ENCODE measurements at places on chromosomes 3 and 15.

- no peak for DNase-seq
These were observed 250.0 kb upstream of the PROK2 start for GRCh38 chr3:72034986-72035385.

DNA sequence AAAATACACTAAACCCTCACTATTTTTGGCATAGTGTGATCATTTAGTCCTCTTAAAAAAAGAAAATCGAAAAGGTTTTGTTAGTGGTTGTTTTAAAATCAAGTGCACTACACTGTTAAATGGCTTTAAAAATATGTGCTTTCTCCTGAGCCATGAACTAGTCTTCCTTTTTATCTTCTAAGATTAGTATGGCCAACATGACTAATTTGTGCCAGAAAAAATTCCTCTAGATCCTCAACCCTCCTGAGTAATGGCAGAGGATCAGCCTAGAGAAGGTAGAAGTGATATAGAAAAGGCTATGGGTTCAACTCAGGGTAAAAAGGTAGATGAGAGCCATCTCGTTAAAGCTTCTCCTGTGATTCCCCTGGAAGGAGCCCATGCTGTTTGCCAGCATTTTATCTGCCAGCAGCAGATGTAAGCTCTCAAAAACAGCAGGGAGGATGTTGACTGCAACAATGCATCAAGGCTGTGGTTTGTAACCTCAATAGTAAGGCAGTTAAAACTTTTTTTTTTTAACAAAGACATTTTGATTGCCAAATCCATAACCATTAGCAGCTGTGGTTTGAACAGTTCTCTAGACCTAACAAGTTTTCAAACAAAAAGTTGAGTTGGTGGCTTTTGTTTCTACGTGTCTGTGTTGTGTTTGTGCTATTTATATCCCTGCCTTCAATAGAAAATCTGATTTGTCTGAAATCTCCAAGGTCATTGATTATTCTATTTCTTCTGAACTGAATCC, 30.2 kb upstream of the ZNF609 start:
- no peak for DNase-seq

DNA sequence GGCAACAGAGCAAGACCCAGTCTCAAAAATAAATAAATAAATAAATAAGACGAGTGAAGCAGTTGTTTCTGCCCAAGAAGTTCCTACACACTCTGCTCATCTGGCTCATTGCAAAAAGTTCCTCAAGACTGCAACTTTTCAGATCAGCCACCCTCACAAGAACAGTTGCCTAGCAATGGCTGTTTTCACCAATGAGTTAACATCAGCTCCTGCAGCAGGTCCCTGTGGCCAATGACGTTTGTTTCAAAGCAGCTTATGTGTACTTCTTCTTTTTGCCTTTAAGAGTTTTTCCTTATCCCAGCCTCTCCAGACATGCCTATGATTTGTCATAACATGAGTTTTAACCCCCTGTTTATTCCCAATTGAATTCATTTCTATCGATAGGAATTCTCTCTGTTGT, 118.4 kb upstream of the SPRED1 start:
- DNase-seq: no peak

DNA sequence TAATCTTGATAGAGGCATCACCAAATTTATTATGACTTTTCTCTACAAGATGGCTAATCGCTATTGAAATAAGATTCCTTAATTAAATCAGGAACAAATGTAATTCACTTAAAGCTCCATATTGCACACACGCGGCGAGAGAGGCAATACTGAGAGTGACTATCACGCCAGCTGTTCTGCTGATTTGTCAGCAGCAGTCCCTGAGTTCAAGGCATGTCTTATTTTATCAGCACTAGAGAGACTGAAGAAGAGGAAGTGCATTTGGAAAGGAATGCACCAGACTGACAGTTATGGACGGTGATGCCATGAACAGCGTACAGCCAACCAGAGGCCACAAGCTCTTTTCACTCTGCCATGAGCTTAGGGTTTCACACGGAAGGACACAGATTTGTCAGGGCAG, 83.6 kb upstream of the SLCO3A1 start:
- no peak for DNase-seq

GRCh38 chr3:186630950-186631641, 9.1 kb upstream of the FETUB start:
- no peak for DNase-seq

GRCh38 chr3:138511945-138512344, 77.5 kb downstream of the ESYT3 start:
- DNase-seq: no peak

GRCh38 chr3:147387885-147388699, 18.3 kb downstream of the ZIC4 start:
- no peak for DNase-seq

DNA sequence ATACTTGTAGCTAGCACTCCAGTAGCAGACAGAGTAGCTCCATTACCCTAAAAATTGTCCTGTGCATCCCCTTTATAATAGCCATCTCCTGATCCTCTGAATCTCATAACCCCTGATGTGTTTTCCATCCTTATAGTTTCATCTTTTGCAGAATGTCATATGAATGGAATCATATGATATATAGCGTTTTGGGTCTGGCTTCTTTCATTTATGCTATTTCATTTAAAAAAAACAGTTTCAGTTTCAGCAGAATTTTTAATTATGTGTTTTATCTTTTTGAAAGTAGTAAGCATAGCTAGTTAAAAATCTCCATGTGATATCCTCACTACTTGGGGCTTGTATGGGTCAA, 132.7 kb downstream of the KLF13 start:
- no peak for DNase-seq

GRCh38 chr15:36860792-36861191, 239.6 kb downstream of the MEIS2 start:
- DNase-seq: no peak
